ENCODE measurements at places on chromosomes 2 and 18. TPM values are rescaled to one million over a fixed set of nuclear protein-coding genes. Genes with fewer than 3 reads are reported as not detected.

Gene DOK6
- 0.67 TPM for total RNA-seq

GRCh38 chr2:208086029-208086428 is 38.3 kb downstream of the CRYGD start:
- no peak for DNase-seq

DNA sequence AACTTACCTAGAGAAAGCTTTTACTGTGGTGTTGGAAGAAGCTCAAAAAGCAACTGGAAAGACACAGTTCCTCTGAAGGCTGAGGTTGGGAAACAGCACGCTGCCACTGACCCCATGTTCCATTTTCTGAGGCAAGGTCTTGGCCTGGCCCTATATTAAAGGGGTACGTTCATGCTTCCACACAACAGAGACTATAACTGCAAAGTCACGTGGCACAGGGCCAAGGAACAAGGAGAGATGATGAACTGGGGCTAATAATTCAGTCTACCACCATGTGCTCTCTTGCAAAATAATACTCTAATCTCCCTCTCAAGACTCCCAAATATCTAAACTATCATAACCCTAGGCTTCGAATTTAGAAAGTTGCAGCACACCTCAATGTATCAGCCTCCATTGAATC is 381.6 kb downstream of the DSEL start:
- no peak for DNase-seq

DNA sequence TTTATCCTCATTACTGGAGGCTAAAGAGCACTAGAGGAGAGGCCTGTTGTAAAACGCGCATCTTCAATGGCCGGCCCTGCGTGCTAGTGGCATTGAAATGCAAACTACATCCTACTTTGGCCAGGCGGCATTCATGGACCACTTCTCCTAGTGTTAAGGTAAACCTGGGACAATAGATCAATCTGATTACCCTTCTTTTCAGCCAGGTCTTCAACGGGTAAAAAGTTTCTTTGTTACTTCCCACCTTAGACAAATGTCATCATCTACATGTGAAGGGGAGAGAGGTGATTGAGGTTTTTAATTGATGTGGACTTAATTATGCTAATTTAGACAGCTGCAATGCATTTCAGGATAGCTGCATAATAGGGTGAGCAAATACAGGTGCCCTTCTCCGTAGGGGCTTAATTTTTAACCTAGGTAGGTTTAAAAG is 628.0 kb downstream of the ZEB2 start:
- DNase-seq = no peak

DNA sequence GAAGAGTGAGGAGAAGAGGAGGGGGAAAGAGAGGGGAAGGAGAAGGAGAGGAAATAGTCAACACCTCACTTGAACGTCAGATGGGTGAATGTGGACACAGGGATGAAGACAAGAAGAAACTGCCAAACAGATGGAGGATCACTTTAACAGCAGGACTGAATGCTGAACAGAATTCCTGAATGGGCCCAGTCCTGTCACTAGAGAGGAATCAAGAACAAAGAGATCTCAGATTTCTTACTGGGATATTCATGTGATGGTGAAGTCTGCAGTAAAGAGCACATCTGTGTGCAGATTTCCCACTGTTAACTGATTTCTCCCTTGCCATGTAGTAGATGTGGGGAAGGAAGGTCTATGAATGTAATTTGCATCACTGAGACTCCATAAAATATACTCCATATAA is 135.4 kb downstream of the L3MBTL4 start:
- no peak for DNase-seq

All from kidney epithelial cell (primary cell).